ENCODE measurements at places on chromosomes 16 and 17.

DNA sequence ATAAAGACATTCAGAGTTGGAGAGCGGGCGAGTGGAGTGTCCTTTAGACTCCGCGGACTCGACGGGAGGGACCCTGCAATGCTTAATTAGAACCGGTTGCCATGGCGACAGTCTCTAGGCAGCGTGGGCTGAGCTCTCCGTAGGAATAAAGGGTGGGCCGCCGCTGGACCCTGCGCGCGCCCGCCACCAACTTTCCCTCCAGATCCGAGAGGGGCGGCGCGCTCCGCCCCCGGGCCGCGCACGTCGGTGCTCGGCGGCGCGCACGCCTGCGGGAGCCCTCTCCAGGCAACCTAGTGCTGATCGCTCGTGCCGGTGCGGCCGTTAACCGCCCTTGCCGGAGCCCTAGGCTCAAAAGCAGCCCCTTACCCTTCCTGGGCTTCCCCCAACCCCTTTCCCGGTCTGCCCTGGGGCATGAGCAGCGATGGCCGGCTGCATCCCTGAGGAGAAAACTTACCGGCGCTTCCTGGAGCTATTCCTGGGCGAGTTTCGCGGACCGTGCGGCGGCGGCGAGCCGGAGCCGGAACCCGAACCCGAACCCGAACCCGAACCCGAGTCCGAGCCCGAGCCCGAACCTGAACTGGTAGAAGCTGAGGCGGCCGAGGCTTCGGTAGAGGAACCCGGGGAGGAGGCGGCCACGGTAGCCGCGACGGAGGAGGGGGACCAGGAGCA is at the start of gene PPM1E:
Gene PPM1E (plus strand): TSS at position 278 of the 669 bp plus-strand sequence.
- DNase-seq: peak; percentile 56

DNA sequence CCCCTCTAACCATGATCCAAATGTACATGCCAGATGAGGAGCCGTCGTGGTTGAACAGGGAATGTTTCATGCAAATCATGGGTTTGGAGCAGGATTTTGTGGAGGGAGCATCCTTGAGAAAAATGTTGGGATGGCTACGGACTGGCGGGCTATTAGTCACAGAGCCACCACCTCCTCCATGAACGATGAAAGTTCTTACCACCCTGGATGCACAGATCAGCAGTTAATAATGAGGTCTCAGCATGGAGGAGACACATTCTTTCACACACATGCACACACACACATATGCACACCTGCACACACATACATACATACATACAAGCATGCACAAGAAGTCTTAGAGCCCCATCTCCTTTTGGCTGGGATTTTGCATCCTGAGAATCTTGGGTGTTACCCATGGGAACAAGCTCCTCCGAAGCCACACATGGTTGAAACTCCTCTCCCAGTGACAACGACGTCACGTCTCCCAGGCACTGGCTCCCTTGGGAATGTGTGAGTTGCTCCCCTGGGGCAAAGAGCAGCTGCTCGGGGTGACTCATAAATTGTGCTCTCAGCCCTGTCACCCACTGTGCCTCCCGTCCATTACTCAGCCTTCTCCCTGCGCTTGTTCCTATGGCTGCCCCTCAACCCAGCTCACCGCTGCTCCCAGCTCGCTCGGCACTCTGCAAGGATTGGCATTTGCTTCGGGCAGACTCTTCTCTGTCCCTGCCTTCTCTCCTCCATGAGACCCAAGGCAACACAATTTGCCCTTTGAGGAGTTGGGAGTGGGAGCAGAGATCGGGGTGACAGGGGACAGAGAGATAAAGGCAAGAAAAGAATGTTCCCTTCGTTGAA is 344.6 kb downstream of the SOX9 start:
- peak; percentile 87 for DNase-seq

- no peak for DNase-seq
Measured at GRCh38 chr16:75379339-75379738, 54.0 kb downstream of the CFDP1 start.

GRCh38 chr16:79573071-79573470 is 27.5 kb downstream of the MAF start:
- DNase-seq: no peak

GRCh38 chr16:27259710-27260109 is 8.9 kb downstream of the NSMCE1 start:
- DNase-seq: no peak

- peak; percentile 64 for DNase-seq
Measured at GRCh38 chr16:68275611-68276191, 11.4 kb downstream of the SLC7A6 start.

DNA sequence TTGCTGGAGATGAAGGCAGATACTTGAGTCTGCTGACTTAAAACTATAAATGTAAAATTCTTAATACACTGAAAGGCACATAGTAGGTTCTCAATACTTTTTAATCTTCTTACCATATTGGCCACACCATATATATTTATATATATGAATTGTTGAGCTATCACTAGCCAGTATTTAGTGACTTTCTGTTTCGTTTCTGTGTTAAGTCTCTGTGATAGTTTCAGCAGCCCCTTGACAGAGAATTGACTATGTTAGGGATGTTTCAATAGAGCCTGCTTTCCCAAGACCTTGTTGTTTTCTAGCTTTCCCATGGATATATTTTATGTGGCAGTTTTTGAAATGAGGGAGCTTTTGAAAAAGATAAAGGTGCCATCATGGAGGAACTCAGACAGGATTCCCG is 206.5 kb upstream of the GOT2 start:
- DNase-seq: no peak

GRCh38 chr17:64020056-64020766 is at the start of gene ICAM2:
ICAM2 (minus strand) TSS chr17:64020633; CDS start chr17:64006691, 13,942 bp downstream.
- peak; percentile 96 for DNase-seq

- DNase-seq: no peak
Measured at GRCh38 chr17:27569884-27570577, 61.0 kb upstream of the LGALS9 start.
